Stimulated activated CD8-positive, alpha-beta memory T cell treated with anti-CD3 and anti-CD28 coated beads, Interleukin-15, amount 100 ng/mL, for 24 hours (primary cell): ENCODE measurements at places on chromosomes 2 and 18.

GRCh38 chr2:21220930-21221329 lies 97.2 kb downstream of the TDRD15 start:
- DNase-seq: no peak

- no peak for DNase-seq
These were observed 1.2 kb downstream of the STK17B start for GRCh38 chr2:196170213-196170605.

- no peak for DNase-seq
These were observed 269.8 kb upstream of the MMADHC start for GRCh38 chr2:149857344-149857743.

DNA sequence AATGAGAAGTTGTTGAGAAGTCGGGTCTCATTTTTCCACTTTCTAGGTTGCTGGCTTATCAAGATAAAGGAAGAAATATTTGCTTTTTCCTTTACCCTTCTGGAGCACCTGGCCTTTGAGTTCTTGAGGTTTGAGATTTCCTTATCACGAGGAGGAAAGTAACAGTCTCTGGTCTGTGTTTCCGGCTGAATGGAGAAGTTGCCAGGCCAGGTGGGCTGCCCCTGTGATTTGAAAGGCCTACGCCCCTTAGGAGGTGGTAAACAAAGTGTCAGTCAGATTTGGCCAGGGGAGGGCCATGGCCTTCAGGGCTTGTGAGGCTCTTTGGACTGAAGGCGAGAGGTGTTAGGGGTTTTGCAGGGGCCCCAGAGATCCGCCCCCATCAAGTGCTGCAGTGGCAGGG lies 156.7 kb upstream of the HAAO start:
- no peak for DNase-seq

DNA sequence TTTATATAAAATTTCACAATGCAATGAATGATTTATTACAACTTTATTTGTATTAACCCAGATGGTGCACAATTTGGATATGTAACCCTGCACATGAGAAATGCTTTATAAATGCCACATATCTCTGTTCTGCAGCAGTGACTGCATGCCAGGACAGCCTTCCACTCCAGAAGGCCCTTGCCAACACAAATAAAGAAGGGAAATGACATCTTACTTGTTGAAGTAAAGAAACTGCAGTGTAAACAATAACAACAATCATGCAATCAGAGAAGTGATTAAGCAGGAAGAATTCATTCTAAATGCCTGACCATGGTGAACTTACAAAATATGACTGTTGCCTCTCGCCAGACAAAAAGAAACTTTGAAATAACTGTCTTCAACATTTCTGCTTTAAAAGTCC lies 129.9 kb upstream of the CHST9 start:
- DNase-seq: no peak

- no peak for DNase-seq
These were observed 5.1 kb upstream of the CALCRL start for GRCh38 chr2:187453078-187453641.

GRCh38 chr2:65660340-65660739 lies 227.9 kb upstream of the SPRED2 start:
- no peak for DNase-seq

- no peak for DNase-seq
These were observed 100.2 kb downstream of the TNS1 start for GRCh38 chr2:217902379-217903141.

DNA sequence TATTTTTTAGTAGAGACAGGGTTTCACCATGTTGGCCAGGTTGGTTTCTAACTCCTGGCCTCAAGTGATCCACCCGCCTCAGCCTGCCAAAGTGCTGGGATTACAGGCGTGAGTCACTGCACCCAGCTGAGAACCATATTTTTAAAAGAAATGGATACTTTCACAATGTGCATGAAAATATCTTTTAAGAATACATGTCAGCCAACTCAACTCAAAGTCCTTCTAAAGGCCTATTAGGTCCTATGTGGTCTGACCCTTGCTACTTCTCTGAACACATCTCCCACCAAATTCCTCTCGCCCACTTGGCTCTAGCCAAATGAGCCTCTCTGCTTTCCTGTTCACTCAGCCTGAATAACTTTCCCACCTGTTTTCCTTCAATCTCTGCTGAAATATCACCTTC lies 119.6 kb downstream of the MTX2 start:
- DNase-seq: no peak

DNA sequence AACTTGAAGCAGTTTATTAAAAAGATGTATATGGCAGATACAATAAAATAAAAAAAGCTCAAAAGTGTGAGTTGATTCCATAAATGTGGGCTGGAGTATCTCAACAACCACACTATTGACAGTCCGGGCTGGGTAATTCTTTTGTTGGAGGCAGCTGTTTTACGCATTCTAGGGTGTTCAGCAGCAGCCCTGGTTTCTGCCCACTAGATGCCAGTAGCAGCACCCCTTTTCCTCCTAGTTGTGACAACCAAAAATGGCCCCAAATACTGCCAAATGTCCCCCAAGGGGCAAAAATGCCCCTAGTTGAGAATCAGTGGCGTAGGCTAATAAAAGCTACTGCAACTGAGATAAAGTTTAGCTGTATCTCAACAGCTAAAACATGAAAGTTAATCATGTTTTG lies 44.8 kb downstream of the CHMP3 start:
- no peak for DNase-seq

DNA sequence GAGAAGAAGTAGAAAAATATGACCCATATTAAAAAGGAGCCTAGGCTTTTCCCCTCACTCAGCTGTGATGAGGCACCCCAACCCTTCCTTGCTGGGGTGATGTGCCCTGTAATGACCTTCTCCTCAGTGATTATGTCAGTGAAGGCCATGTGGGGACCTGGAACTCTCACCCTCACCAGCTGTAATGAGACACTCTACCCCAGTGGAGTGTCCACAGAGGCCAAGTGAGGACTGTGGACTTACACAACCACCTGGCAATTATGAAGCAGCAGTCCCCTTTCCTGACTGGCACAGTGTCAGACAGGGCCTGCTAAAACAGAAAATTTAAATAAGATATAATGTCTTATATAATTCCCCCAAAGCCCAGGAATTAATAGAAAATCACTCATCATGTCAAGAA lies 54.2 kb downstream of the SEMA4F start:
- DNase-seq: no peak
